ENCODE measurements at places on chromosomes 4 and X.
A peak's percentile ranks its signal among the peaks of the same experiment; 100 is the strongest.

- DNase-seq, result peak; percentile 34
Measured at GRCh38 chr4:99205153-99205979, 13.7 kb downstream of the ADH6 start.

DNA sequence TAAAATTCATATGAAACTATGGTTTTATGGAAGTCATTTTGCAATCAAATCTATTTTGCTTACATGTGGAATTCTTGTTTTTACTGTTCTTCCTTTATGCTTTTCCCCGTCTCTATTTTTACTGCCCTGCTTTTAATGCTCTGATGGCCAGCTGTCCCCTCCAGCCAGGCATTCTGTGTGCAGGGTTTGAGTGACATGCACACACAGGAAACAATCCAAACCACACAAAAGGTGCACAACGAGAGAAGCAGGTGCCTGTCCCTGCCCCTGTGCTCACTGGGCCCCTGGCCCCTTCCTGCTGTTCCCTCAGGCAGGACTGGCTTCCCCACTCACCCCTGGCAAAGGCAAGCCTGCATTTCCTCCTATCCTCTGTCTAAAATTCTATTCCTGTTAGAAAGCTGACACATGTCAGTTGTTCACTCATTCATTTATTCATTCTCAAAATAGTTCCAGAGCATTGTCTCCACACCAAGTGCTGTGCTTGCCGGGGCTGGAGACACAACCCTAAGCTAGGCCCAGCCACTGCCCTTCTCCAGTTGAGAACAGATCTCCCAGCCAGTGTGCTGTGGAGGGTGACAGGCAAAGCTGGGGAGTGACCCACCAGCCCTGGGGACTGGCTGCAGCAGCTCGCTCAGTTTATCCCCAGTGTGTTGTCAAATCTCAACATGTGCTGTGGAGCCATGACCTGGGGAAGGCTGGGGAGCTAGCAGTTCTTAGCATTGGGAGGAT is 346.3 kb downstream of the FBXW7 start:
- DNase-seq, result no peak

DNA sequence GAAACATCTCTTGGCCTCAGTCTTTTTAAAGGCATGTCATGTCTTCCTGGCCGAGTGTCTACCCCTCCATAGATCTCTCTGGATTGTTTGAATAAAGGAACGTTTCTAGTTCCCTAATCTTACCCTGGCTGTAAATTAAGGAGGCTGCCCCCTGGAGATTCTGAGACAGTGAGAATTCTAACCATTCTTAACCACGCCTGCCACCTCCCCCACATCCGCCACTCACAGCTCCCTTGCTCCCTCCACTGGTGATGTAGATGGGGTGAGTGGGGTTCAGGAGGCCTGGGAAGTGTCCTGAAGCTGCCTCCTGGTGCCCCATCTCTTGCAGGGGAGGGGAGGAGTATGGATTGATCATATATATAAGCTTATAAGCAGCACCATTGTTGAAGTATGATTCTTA is 48.0 kb upstream of the TRIM2 start:
- DNase-seq, result peak; percentile 49

DNA sequence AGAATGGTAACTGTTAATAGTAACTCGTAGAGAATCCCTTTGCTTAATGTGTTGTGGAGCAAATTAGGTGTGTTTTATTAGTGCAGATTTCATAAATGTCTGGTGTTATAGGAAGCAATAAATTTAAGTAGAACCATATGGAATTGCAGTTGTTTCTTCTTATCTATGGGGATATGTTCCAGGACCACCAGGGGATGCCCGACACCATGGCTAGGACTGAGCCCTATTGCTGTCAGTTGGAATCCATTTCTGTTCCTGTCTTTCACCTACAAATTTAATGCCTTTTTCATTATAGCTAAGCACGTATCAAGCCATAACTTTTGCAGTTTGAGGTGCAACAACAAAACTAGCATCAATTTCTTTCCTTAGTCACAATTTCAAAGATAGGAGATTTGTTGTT is 72.5 kb downstream of the DDIT4L start:
- DNase-seq, result no peak

GRCh38 chr4:56658528-56658927 is 22.6 kb downstream of the HOPX start:
- no peak for DNase-seq

DNA sequence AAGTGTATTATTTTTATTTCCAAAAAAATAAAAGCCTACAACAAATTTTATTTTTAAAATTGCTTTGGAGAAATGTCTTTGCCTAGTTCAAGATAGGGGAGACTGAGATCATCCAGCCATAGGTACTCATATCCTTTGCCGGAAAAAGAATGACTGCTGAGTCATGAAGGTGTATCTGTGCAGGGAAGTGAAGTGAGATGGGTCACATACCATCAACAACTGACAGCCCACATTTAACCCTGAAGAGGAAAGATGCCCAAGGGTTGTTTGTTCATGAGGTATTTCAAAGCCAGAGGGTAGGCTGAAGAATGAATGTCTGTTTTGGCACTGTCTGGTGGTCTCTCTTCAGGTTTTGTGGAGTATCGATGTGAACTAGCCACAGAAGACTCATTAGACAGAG is 106.7 kb upstream of the TTC29 start:
- no peak for DNase-seq

DNA sequence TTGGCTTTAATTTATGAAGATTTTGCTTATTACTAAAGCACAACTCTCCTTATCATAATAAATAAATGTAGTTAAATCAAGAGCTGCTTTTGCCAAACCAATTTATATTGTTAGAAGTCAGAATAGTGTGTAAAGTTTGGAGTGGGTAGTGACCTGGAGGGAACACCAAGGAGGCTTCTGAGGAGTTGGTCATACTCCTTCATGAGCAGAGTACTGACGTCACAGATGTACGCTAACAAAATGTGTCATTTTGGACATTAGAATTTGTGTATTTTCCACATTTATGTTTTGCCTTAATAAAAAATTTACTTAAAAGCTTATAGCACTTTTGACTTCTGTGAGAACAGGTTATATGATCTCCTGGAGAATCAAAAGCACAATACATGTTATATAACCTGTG is 953.5 kb upstream of the INTU start:
- no peak for DNase-seq

GRCh38 chr4:122500852-122501501 is 44.5 kb upstream of the IL2 start:
- DNase-seq, result no peak

GRCh38 chr4:95204873-95205272 is 343.9 kb downstream of the UNC5C start:
- peak; percentile 45 for DNase-seq

GRCh38 chr4:93217431-93217830 is 611.1 kb upstream of the ATOH1 start:
- DNase-seq, result no peak

DNA sequence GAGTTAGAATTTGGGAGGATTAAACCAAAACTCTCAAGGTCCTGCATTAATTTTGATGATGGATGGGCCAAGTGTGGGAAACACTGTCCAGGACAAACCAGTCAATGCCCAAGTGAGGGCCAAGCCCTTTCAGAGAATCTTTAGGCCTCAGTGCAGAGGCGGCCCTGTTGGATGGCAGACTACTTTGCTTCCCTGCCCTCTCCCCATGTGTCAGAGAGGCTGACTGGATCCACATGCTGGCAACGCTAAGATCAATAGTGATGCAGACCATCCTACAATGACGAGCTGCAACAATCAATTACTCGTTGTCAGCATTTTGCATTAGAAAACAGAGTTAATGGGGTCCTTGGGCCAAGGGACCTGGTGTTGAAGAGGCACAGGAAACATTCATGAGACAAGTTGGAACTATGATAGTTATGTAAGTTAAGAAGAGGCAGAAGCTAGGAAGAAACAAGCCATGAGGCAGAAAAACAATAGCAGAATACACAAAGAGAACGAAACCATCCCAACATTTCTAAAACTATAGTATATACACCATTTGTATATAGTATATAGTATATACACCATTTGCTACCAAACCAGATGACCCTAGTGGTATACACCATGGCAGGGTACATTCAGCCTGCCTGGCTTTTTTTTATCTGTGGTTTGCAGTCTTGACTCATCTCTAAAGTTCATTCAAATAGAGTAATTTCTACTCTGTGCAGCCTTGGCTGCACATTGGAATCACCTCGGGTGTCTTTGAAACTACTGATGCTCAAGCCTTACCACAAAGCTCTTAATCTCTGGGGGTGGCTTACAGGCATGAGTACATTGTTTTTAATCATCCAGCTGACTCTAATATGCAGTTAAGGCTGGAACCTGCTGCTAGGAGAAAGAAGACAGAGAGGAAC is 147.7 kb upstream of the GYPA start:
- DNase-seq, result no peak

DNA sequence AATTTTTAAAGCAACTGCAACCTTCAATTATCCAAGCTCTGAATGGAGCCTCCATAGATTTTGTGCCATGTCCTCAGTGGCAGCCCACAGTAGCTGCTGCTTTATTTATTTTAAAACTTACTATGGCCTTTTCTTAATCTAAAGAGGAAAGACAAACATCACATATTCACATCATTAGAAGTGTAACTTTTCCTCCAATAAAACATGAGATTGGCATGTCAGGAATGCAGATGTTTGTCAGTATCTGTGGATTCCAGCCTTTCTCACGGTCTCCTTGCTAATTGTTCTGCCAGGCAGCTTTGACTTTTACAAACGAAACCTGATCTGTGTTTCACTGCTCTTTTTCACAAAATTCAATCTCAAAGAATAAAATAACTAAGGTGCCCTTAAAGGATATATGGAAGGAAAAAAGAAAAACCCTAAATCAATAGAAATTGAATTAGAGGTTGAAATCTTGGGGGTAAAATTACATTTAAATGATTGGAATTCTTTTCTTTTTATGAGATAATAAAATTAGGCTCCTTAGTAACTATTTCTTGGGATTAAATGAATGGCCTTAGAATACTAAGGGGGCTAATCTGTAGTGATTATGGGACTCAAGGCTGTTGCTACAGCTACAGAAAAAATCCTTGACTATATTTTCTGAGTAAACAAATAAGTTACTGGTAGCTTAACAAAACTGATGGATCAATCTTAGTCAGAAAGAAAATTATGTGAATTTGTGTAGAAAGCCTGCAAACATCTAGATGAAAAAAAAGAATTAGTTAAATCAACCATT is 151.3 kb downstream of the RTL9 start:
- DNase-seq, result peak; percentile 11

GRCh38 chr4:7733801-7734650 is 205.6 kb downstream of the AFAP1 start:
- no peak for DNase-seq

DNA sequence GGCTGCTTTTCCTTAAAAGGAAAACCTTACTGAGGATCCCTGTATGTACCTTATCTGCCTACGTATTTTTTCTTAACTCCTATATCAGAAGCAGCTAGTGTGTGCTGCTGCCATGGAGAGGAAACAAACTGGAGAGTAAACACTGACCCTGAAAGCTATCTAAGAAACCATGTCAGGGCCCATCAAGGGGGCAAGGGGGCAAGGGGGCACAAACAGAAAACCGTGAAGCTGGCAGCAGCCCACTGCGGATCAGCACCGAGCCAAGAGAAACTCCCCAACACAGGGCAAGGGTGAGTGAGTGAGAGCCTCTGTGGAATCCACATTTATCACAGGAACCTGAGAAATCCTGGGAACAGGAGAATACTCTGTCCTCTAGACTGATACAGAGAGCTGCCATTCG is 1204.2 kb downstream of the PCDH18 start:
- no peak for DNase-seq

- peak; percentile 47 for DNase-seq
Measured at GRCh38 chrX:133674726-133675470, 259.6 kb upstream of the GPC4 start.

GRCh38 chr4:136768925-136769275 is 763.4 kb downstream of the PCDH18 start:
- no peak for DNase-seq

DNA sequence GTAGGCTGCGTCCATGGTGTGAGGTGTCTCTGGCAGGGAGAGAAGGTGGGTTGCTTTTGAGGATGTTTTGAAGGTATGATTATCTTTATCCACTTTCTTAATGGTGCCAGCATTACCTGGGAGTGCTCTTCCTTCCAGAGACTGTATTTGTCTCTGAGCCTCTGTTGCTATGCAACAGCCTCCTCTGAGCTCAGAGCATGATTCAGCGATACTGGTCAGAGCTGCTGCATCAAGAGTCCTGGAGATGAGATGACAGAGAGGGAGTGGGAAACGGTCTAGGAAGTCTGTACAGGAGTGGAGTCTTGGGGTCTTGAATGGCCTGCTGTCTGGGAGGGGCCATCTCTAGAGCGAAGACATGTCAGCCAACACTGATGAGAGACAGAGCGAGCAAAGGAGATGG is 104.4 kb upstream of the RAB40AL start:
- DNase-seq, result peak; percentile 2

DNA sequence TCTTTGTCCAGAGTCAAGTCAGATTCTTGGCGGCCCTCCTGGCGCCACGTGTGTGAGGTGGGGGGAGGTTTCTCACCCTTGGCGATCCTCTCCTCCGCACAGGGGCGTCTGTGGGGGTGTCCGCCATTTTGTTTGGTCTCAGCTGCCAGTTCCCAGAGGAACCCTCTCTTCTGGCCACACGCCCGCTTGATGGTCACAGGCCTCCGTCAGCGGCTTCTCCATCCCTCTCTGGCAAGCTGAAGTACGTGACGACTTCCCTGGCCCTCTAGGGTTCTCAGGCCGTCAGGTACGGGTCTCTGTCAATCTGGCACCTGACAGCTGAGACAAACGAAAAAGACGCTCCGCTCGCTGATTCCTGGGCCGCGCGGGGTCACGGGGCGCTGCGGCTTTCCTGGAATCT is 272.6 kb downstream of the TRIML1 start:
- no peak for DNase-seq

DNA sequence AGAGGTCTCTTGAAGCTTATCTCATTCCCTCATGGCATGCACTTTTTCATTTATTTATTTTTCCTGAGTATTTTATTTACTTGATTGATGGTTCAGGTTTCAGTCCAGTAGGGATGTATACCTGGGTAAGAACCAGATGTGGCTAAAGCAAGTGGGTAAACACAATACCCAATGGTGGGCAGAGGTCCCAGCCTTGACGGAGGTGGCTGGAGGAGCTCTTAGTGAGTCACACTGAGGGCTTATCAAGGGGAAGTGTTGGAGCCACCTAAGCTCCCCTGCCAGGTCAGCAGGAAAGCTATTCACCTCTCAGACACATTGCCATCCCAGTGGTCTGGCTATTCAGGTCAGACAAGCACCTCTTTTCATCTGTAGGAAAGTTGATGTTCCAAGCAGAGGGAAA is 236.2 kb upstream of the MAGEB16 start:
- no peak for DNase-seq

DNA sequence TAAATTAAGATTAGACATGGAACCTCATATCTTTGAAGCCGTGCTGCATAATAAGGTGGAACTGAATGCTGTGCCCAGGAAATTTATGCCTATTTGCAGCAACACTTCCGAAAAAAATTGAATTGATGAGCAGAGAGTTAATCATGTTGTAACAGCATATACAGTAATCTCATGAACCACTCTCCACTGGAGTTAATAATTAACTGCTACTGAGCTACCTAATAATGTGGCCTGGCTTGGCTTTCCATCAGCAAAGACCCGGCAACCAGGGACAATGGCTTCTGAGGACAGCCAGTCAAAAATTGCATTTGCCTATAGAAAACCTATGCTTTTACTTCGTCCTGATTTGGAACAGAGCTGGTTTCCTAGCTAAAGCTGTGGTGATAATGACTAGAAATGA is 63.8 kb upstream of the GATB start:
- DNase-seq, result no peak

GRCh38 chr4:140098455-140099160 is 55.4 kb downstream of the MAML3 start:
- DNase-seq, result no peak

- no peak for DNase-seq
Measured at GRCh38 chrX:107747596-107748161, 27.9 kb downstream of the TSC22D3 start.

GRCh38 chrX:71637848-71638247 is 19.5 kb upstream of the CXCR3 start:
- no peak for DNase-seq

- no peak for DNase-seq
Measured at GRCh38 chrX:101079736-101080270, 1.1 kb downstream of the TMEM35A start.
